ENCODE measurements at places on chromosomes 5 and 9.

GRCh38 chr9:6945816-6946215 lies 188.0 kb downstream of the KDM4C start:
- no peak for DNase-seq

DNA sequence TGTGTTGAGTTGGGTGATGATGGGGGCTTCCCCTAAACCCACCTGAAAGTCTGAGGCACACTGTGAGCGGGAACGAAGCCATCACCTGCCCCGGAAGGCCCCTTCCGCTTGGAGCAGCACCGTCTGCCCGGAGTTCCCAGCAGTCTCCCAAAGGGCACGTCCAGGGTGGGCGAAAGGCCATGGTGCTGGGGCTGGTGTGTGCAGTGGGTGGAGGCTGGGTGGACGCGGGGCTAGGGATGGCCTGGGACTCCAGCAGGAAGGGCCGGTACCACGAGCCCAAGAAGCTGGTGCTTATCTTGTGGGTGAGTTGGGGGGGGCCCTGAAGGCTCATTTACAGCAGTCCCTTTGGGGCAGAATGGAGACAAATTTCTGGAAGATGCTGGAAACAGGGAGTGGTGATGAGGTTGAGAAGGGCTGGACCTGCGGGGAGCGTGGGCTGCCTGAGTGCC lies 4.6 kb downstream of the FLT4 start:
- DNase-seq, result no peak

DNA sequence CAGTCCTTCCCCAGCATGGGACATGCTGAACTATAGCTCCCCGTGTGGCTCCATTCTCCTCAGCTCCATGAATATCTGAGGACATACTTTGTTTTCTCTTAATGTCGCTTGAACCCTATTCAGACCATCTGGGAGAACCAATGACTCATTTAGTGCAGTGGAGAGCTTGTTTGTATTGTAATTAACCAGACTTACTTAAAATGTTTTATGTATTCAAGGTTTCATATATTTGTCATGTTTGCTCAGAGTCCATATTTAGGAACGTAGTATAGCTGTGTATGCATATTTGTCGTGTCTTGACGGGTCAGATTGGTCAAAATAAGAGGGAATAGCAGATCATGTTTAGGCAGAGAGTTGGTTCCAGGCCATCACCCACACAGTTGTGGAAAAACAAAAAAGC lies 150.1 kb upstream of the NTRK2 start:
- no peak for DNase-seq

GRCh38 chr9:126063326-126063725 lies 263.3 kb upstream of the MVB12B start:
- no peak for DNase-seq

- no peak for DNase-seq
These were observed 134.0 kb downstream of the FOXD1 start for GRCh38 chr5:73314395-73315257.

DNA sequence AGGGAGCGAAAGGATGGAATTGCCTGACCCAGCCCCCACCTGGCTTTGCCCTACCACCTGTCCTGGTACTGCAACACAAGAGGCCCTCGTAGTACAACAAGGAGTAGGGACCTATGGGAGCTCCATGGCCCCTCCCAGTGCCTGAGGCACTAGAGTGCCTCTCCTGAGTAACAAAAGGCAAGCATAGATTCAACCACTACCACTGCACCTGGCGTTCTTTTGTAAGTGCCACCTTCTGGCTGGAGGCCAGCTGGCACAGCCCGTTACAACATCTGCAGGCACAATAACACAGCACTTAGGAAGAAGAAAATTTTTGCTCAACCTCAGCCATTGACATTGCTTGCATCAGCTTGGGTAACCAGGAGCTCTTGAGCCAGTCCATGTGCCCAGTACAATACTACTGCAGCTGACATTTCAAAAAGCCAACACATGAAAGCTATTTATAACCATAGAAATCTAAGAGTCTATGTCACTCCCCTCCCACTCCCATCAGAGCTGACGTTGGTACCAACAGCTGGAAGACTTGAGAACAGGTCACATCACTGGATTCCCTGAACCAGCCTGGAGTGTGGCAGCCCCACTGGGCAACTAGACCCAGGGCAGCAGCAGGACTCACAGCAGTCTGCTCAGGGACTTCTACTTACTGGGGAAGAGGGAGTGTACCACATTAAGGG lies 17.7 kb upstream of the FAM174A start:
- DNase-seq, result peak; percentile 97

GRCh38 chr5:112308608-112309007 lies 110.5 kb downstream of the EPB41L4A start:
- no peak for DNase-seq

DNA sequence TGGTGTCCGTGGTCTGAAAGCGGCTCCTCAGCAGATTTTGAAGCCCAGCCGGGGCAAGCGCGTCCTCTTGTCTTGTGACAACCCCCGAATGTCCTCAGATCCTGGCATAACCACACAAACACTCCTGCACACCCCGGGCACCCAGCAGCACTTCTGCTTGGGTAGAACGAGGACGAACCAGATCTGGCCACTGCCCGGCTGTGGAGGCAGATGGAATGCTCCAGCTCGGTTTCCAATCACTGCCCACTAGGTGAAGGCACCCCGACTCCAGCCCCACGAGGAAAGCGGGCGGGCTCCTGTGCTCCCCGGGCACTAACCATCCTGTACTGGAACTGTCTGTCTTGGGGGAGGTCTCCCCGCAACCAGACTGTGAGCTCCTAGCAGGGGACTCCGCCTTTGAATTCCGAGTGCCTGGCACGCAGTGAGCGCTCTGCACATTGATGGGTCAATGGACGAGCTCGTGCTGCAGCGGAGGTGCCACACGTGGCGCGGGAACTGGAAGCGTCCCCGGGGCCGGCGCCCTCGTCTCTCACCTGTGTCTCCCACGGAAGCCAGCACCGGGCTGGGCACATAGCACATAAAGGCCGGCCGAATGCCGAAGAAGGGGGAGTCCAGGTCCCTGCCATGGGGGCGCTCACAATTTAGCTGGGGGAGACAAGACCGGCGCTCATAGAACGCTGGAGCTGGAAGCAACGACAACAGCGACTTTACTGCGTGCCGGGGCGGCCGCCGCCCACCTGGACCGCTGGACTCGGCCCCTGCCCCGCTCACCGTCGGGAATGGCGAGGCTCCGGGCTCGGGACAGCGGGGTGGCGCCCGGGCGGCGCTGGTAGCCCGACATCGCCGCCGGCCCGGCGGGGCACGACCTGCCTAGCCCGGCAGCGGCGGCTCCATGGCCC lies 608 bp downstream of the ENTR1 start:
- DNase-seq, result peak; percentile 27

DNA sequence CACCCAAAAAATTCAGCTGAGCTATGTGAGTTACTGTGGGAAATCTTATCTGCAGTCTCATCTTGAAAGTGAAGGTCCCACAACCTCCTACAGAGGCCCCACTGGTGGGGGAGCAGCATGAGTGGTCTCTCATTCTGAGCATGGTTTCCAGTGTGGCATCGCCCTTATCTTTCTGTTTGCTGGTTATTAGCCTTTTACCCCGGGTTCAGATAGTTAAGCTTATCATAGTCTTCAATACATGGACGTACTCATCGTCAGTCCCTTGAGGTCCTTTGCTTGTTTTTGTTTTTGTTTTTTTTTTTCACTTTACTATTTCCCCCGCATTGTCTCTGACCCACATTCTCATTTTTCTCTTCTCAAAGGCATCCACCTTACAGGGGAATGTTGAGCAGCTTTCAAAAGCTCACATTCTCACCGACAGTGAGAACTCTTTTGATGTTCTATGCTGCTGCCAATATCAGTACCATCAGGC lies 7.7 kb upstream of the HAVCR2 start:
- DNase-seq, result no peak

DNA sequence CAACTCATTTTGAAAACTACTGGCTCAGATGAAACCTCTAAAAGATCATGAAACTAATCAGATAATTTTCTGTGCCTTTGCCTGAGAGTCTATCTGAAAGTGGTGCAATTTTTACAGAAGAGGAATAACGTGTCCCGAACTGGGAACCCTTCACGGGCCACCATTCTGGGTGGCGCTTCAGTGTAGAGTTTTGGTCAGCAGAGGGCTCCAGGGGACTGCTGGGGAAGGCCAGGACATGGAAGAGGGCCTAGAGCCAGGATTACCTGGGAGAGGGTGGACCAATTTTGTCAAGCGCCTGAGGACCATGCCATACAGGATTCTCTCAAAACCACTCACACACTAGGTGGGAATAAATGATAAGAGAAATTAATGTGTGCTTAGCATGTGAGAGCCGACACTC lies 49.7 kb upstream of the PLEKHG4B start:
- no peak for DNase-seq

DNA sequence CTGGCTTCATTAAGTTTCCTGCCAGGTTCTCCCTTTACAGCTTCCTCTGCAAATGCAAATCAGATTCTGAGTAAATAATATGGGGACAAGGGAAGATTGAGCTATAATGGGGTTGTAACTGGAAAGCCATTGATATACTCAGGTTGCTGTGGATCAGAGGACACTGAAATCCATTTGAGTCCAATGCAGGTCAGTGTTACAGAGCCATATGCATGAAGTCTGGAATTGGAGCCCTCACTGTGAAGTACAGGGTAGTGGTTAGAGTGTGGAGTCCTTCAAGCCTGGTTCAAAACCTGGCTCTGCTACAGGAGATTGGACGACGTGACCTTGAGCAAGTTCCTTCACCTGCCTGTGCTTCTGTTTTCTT lies 48.7 kb downstream of the TIMD4 start:
- no peak for DNase-seq

DNA sequence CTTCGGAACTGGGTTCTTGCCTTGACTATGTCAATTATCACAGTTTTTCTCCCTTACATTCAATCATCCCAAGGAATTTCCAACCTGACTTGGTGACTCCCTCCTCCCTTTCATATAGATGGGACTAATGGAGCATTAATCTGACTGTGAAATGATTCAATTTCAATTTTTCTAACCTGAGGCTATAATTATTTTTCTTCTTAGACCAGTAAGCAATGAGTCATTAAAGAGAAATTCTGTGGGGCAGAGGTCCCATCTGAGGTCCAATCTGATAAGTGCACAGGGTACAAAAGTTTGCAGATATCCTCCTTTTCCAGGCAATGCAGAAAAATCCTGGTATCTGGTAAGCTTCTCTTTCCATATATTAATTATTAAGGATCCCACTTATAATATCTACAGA lies 18.9 kb downstream of the PDE4D start:
- DNase-seq, result no peak

GRCh38 chr9:83940590-83941303 lies 19.5 kb upstream of the KIF27 start:
- no peak for DNase-seq

DNA sequence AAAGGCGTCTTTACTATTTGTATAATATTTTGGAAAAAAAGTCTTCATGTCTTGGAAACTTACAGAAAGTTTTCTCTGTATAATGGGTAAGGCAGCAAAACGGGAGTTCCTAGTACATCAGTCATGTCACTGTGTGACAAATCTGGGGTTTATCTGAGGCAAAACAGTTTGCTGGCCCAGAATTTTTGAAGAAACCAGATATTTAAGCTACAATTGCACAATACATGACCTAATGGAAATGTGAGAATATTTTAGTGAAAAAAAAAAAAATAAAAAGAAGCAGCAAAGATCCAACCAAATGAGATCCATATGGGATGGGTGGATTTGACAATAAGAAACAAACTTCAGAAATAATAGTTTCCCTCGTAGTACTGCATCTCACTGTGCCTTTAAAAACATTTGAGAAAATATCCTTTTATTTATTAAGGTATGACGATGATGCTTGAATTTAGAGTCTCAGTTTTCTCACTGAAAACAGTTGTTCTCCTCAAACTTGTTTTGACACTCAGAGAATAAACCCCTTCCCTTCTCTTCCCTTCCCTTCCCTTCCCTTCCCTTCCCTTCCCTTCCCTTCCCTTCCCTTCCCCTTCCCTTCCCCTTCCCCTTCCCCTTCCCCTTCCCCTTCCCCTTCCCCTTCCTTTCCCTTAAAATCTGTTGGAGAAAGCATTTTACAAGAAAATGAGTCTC lies 180.5 kb upstream of the TUT7 start:
- no peak for DNase-seq

DNA sequence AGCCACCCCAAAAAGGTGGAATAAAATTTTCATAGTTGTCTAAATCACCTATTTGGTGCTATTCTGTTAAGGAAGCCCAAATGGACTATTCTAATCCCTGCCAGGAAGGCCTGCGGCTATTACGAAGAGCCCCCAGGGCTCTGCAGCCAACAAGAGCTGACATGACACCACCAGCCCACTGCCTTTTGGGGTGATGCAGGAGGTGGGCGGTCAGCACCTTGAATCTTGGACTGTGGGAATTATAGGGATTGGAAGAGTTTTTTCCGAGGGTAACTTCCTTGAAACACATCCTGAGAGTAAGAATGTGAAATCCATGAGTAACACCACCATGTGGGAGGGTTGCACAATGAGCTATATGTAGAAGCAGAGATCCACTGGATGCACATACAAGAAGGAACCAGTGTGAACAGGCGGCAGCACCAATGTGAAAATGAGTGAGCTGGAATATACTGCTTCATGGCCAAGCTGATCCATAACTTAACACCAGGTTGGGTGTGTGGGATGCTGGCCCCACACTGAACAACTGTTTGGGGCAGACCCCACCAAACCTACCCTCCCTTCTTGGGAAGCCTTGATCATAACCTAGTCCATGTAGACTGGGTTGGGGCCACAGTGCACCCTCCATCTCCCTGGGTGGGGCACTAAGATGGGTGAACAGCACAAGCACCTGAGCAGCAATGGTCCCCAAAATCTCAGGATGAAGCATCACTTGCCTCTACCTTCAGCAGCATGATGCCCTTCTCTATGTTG lies 239.0 kb downstream of the FSTL4 start:
- no peak for DNase-seq

GRCh38 chr9:99821396-99822108 lies at the start of gene NR4A3:
NR4A3 (plus strand) TSS chr9:99821885; CDS start chr9:99828043, 6,158 bp downstream.
- peak; percentile 81 for DNase-seq

DNA sequence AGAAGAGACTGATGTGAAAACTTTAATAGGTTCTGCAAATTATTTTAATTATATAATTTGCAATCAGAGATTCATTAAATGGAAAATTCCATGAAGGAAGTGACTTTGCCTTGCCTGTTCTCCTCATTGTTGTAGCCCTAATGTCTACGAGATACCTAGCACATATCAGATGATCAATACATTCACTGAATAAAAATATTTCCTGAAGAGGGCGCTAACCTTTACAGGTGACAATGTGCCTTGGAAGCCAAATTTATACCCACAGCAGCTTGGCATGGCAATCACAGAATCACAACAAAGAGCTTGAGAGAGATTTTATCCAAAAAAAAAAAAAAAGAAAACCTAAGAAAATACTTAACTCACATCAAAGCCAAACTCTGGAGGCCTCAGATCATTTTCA lies 17.4 kb downstream of the HAUS6 start:
- peak; percentile 20 for DNase-seq

- DNase-seq, result no peak
These were observed 423.0 kb downstream of the DIRAS2 start for GRCh38 chr9:90219548-90220118.

DNA sequence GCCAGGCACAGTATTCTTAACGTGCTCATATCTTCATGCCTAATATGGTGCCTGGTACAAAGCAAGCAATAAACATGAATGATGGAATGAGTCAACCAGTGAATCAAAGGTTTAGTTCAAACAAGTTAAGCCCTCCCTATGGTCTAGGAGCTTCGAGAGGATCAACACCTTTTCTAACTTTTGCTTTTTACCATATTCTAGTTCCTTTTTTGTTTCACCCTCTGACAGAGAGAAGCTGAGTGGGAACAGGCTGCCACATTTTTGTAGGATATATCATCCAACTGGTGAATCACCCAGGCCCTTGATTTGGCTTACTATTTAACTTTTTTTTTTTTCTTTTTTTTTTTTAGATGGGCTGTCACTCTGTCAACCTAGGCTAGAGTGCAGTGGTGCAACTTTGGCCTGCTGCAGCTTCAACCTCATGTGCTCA lies 39.3 kb upstream of the TNC start:
- no peak for DNase-seq

Data from COR-L47 (cell line).